Right renal cortex interstitium (tissue), 3 donors: ENCODE measurements at places on chromosomes 1 and 21.
A peak's percentile ranks its signal among the peaks of the same experiment; 100 is the strongest.

GRCh38 chr1:227731241-227731677, 3.8 kb downstream of the JMJD4 start:
- DNase-seq, result no peak

- DNase-seq, result no peak
Measured at GRCh38 chr1:182783068-182783467, 6.5 kb upstream of the NPL start.

DNA sequence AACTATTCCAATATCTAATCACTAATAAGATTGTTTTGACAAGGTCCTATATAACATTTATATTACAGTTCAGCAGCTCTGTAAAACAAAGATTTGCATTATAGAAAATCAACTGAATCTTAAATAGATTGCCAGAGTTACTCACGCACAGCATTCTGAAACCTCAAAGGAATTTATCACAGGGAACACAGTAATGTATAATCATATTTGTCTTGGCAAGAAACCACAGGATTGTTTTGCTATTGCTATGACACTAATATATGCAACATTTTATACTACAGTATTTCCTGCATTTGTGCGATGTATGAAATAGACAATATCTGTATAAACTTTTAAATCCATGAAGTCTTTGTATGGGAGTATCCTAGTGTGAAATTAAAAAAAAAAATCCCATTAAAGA, 101.4 kb downstream of the PLPPR5 start:
- DNase-seq, result no peak

DNA sequence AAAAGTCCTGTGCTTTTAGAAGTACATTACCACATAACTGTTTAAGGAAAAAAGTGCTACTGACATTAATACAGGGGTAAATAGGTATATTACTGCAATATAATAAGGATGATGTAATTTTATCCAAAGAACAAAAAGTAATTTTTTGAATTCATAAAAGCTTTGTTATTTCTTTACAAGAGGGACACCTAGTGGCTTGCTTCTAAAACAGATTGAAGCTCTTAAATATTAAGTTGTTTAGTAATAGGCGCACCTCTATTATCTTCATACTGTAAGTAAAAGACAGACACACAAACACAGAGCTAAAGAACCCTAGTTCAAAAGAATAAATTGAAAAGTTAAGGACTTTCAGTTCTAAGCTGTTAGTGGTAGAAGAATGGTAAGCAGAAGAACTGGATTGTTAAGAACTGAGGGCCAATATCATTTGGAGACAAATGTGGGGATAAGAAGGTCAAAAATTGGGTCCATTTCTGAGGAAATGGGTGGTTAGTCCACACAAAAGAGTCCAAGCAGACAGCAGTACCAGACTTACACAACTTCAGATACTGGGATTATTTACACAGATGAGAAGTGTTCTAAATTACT, 15.4 kb downstream of the ZNHIT6 start:
- DNase-seq, result no peak

DNA sequence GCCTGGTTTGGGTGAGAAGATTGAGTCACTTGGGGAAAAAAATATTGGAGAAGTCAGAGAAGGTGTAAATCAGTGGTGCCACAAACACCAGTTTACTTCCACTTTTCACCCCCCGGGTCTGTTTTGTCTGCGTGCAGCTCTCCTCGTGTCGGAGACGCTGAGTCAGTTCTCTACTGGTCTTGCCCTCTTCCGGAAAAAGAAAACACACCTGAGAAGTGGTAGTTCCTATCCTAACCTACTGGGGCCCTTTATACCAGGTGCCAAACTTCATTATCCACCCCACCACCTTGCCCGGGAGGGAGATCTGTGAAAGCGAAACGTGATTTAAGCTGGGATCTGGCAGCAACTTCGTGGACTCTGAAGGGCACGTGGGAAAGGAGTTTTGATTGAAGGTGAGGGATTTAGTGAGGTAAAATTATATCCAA, 855 bp upstream of the IVNS1ABP start:
- peak; percentile 27 for DNase-seq

GRCh38 chr1:8063298-8064036, 37.4 kb upstream of the ERRFI1 start:
- DNase-seq, result no peak

DNA sequence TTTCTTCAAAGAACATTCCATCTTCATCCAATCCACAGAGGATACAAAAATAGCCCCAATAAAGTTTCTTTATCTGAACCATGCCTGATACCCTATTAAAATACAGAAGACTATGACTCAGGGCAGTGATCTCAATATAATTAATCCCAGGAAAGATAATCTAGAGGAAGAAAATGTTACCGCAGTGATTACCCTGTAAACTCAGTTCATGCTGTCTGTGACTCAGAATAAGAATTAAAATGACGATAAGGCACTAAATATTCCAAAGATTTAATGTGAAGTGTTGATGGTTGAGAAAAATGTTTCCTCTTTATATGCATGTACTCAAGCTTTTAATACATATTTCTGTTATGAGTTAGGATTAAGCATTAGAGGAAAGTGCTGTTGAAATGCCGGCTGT, 88.6 kb upstream of the LYPLAL1 start:
- DNase-seq, result no peak

DNA sequence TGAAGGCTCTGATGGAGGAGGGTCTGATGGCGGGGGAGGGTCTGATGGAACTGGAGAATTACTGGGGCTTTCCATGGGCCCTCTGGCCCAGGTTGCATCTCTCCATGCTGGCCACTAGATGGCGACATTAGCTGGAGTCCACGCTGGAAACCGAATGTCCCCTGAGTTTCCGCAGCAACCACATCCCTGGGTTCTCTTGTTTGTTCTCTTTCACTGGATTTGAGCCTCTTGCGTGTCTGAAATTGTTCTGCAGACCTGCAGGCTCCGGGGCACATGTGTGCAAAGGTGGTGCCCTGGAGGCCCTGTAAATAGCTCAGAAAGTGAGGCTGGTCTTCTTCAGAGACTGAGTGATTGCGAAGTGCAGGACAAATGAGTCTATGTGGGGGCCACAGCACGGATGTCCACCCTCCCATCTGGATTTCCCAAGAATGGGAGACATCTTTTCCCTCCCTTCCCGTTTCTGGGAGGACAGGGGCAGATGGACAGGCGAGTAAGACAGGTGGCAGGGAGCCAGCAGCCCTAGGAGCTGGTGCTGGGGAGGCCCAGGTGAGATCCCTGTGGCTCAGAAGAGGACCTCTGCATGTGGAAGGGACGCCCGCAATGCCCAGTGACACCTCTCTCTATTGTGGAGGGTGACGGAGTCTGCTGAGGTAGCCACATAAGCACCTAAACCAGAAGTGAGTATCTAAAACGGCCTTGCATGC, 73.2 kb upstream of the ABCG1 start:
- no peak for DNase-seq

GRCh38 chr1:82411605-82412004, 610.9 kb downstream of the ADGRL2 start:
- no peak for DNase-seq

DNA sequence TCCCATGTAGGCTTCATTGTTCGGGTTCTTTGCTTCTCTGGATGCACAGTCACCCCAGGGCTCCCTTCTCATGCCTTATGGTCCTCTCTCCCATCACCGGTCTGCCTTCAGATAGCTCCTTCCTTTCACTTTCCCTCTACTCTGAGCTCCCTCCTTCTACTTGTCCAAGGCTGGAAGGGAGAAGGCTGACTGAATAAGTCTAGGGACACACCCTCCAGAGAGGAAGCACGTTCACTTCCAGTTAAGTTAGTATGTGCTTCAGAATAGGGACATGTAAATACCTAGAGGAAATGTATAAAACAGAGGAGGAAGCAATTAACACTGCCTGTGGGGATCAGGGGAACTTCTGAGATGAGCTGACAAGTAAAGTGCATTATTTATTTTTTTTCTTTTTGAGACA, 23.5 kb downstream of the CXADR start:
- no peak for DNase-seq

- DNase-seq, result no peak
Measured at GRCh38 chr1:47231301-47232186, 481 bp downstream of the TAL1 start.

DNA sequence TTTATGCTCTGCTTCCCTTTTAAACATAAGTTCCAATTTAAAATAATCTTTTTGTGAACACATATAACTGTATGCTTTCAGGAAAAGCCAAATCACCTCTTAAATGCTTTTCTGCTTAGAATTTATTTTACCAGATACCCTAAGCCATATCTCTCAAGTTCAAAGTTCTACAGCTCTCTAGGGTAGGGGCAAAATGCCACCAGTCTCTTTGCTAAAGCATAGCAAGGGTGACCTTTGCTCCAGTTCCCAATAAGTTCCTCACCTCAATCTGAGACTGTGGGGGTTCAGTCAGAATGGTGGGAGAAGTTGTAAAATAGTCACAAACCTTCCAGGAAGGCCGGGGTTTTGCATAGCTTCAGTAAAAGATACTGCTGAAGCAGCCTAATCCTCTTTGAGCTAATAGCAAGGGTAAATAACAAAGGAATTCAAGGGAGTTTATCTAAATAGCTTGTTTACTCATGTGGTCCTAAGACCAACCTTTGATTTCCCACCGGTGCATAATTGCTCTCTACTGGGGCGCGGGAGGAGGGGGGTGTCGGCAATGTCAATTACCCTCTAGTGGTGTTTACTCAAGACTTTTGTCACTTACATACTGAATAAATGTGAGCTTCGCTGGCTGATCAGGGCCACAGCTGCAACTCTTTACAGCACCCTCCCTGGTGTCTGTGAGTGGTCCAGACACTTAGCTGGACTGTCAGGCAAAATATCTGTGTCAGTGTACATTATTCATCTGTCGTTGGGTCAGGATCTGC, 1376.2 kb downstream of the NCAM2 start:
- DNase-seq, result no peak

GRCh38 chr1:22414244-22414751, 37.4 kb upstream of the ZBTB40 start:
- no peak for DNase-seq

DNA sequence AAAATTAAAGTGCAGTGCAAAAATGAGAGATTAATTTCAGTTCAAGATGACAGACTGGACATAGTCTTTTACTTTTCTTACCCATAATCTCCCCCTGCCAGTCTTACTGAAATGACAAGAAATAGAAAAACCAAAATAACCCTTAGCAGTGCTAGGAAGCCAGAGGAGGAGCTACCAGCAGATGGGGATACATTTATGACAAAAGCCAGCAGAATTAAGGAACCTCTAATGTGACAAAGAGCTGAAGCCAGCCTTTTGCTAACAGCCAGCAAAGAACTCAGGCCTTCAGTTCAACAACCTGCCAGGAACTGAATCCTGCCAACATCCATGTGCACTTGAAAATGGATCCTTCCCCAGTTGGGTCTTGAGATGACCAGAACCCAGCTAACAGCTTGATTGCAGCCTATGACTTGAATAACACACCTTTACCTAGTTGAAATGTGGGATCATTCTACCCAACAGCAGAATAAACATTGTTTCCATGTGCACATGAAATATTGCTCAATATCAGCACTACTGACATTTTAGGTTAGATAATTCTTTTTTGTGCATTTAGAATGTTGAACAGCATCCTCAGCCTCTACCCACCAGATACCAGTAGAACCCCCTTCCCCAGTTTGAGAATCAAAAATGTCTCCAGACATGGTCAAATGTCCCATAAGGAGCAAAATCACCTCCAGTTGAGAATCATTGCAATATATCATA, 7.9 kb upstream of the TRAF5 start:
- no peak for DNase-seq
